Dermis lymphatic vessel endothelial cell (primary cell): ENCODE measurements at places on chromosomes 4 and X. TPM values are rescaled to one million over a fixed set of nuclear protein-coding genes. Genes with fewer than 3 reads are reported as not detected.

The EGFL6 gene
- total RNA-seq = not detected in 2 replicates

The AMBN gene
- total RNA-seq = not detected in 2 replicates

The HS3ST1 gene
- total RNA-seq = 2.7 and 2.8 TPM in 2 replicates

The ATP8A1 gene
- total RNA-seq = 43.5 and 51.8 TPM in 2 replicates

The NAP1L3 gene
- total RNA-seq = 0.76 and 2.1 TPM in 2 replicates

The SHISA3 gene
- not detected in 2 replicates for total RNA-seq

The DUSP21 gene
- total RNA-seq = not detected in 2 replicates

The OPRPN gene
- not detected in 2 replicates for total RNA-seq

The SLC10A4 gene
- total RNA-seq = 0.09 and 0.11 TPM in 2 replicates

The SPACA5 gene
- total RNA-seq = not detected in 2 replicates

The UGT2B17 gene
- not detected in 2 replicates for total RNA-seq

The PPBP gene
- not detected in 2 replicates for total RNA-seq

The FAAH2 gene
- total RNA-seq = 0.22 and 0.95 TPM in 2 replicates

The KIF4A gene
- 2.6 and 2.9 TPM in 2 replicates for total RNA-seq

The BANK1 gene
- 0.09 TPM in 1 of 2 replicates, not detected in the other for total RNA-seq

The BRS3 gene
- not detected in 2 replicates for total RNA-seq

The MCUB gene
- total RNA-seq = 45.2 and 62.6 TPM in 2 replicates

The AWAT2 gene
- 0.17 and 0.43 TPM in 2 replicates for total RNA-seq

The NKX6-1 gene
- not detected in 2 replicates for total RNA-seq

The ADRA2C gene
- total RNA-seq = under 0.01 and 0.09 TPM in 2 replicates

The GIMD1 gene
- not detected in 2 replicates for total RNA-seq

The STS gene
- 7.4 and 8.9 TPM in 2 replicates for total RNA-seq

The SSX2 gene
- total RNA-seq = not detected in 2 replicates

The NHSL2 gene
- total RNA-seq = 18.4 and 40.1 TPM in 2 replicates

The SPP1 gene
- total RNA-seq = not detected in 2 replicates

The TRIM2 gene
- total RNA-seq = 11.9 and 12.0 TPM in 2 replicates

The EDNRA gene
- 0.34 and 1.3 TPM in 2 replicates for total RNA-seq

The ZNF141 gene
- 11.6 and 13.5 TPM in 2 replicates for total RNA-seq

The MAGEE2 gene
- total RNA-seq = not detected in 2 replicates

The OSTC gene
- total RNA-seq = 233 and 270 TPM in 2 replicates

The RNF150 gene
- 0.11 and 0.17 TPM in 2 replicates for total RNA-seq

The ABLIM2 gene
- total RNA-seq = 1.5 and 5.4 TPM in 2 replicates

The TEX13C gene
- total RNA-seq = not detected in 2 replicates

The RTL9 gene
- under 0.01 TPM in 1 of 2 replicates, not detected in the other for total RNA-seq

The MAP7D3 gene
- total RNA-seq = 17.9 and 19.0 TPM in 2 replicates

The STPG2 gene
- total RNA-seq = under 0.01 and 0.17 TPM in 2 replicates

The HMGB2 gene
- total RNA-seq = 44.2 and 66.8 TPM in 2 replicates

The HPGD gene
- total RNA-seq = not detected in 2 replicates

The UGT2B10 gene
- not detected in 2 replicates for total RNA-seq

The PNCK gene
- total RNA-seq = not detected in 2 replicates

The BGN gene
- total RNA-seq = 11.2 and 22.4 TPM in 2 replicates
